ENCODE measurements at places on chromosomes 2 and 18. TPM values are rescaled to one million over a fixed set of nuclear protein-coding genes. Genes with fewer than 3 reads are reported as not detected.

The POU3F3 gene
- not detected for total RNA-seq

The TEX44 gene
- not detected for total RNA-seq

The CRIM1 gene
- total RNA-seq, result 531 TPM

The DSC2 gene
- total RNA-seq, result 0.97 TPM

The FAP gene
- 225 TPM for total RNA-seq

The CYRIA gene
- 25.9 TPM for total RNA-seq

The TUBB8B gene
- not detected for total RNA-seq

The RBKS gene
- total RNA-seq, result 5.4 TPM

The TBR1 gene
- under 0.01 TPM for total RNA-seq

The ANKRD62 gene
- not detected for total RNA-seq

The RNPEPL1 gene
- 15.0 TPM for total RNA-seq

The ASB18 gene
- not detected for total RNA-seq

The TMEM182 gene
- total RNA-seq, result 5.2 TPM

The LGALSL gene
- 8.3 TPM for total RNA-seq

The FKBP1B gene
- 4.1 TPM for total RNA-seq

The GYPC gene
- 77.5 TPM for total RNA-seq

The PPP1R1C gene
- total RNA-seq, result 2.2 TPM

The GAL3ST2 gene
- 0.26 TPM for total RNA-seq

The CSRNP3 gene
- 0.13 TPM for total RNA-seq

The ABCG8 gene
- total RNA-seq, result not detected

The VWC2L gene
- total RNA-seq, result not detected

The CABYR gene
- total RNA-seq, result 4.8 TPM

The CDH2 gene
- total RNA-seq, result 0.52 TPM

The STAMBP gene
- total RNA-seq, result 36.6 TPM

The TGFA gene
- total RNA-seq, result 0.91 TPM

The SOWAHC gene
- 29.5 TPM for total RNA-seq

The MC2R gene
- total RNA-seq, result not detected

Measured in articular chondrocyte of knee joint (primary cell).